SK-MEL-5 (cell line): ENCODE measurements at places on chromosomes 16 and 17.
A peak's percentile ranks its signal among the peaks of the same experiment; 100 is the strongest.

DNA sequence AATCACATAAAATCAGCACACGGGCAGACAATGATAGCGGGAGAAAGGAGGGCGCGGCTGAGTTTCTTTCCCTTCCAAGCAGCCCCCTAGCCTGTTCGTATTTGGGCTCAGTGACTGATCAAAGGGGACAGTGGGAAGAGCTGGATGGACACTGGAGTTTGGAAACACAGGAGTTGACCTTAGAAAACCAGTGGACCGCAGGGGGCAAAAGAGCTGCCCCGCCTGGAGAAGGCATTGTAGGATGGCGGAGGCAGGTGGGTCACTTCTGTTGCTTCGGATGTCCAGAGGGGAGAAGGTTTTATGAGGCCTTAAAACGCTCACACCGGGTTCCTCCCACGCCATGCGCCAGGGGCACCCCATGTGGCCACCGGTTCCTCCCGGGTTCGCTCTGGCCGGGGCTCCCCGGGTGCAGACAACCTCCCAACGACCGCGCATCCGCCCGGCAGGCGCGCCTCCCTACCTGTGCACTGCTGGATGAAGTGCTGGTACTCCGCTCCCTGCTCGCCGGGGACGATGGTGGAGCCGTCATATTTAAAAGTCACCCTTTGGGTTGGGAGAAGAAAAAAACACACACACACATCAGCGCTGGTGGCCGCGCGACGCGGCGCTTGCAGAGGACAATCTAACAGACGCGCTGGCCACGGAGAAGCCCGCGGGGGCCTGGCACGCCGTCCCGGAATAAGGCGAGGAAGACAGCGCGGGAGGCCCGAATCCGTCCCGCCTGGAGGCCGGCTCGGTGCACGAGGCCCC, 662 bp downstream of the COTL1 start:
- peak; percentile 10 for DNase-seq

- DNase-seq: no peak
Measured at GRCh38 chr16:31183432-31184428, 3.8 kb downstream of the FUS start.

GRCh38 chr16:20799599-20799998, 6.7 kb downstream of the ERI2 start:
- DNase-seq: peak; percentile 10

DNA sequence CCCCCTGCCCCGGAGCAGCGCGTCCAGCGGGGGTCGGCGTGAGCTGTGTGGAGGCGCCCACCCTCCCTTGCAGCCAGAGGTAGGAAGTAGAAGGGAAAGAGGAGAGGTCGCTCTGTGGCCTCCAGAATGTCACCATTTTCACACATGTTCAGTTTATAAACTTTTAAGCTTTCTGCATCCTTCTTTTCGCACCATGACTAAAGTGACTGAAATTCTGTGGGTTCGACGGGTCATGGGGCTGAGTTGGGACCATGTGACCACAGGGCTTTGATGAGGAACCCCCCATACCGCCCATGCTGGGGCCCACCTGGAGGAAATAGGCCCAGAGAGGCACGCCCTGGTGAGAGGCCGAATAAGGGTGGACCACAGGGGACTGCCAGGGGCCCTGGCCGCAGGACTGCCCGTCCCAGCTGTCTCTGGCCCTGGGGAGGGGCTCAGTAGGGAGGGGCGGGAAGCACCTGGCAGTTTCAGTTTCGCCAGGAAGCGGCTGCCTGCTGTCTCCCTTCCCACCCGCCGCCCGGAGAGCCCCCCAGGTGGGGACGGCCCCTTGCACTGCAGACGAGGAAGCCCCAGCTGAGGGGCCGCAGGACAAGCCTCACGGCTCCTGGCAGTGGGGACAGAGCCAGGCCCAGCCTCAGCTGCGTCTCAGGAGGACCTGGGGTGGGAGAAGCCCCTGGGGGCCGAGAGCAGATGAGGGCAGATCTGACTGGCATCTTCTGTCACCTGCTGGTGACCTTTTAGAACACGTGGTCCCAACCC, 9.0 kb downstream of the CBFA2T3 start:
- no peak for DNase-seq

GRCh38 chr17:48427598-48427997, 2.4 kb downstream of the SKAP1 start:
- DNase-seq: peak; percentile 74

DNA sequence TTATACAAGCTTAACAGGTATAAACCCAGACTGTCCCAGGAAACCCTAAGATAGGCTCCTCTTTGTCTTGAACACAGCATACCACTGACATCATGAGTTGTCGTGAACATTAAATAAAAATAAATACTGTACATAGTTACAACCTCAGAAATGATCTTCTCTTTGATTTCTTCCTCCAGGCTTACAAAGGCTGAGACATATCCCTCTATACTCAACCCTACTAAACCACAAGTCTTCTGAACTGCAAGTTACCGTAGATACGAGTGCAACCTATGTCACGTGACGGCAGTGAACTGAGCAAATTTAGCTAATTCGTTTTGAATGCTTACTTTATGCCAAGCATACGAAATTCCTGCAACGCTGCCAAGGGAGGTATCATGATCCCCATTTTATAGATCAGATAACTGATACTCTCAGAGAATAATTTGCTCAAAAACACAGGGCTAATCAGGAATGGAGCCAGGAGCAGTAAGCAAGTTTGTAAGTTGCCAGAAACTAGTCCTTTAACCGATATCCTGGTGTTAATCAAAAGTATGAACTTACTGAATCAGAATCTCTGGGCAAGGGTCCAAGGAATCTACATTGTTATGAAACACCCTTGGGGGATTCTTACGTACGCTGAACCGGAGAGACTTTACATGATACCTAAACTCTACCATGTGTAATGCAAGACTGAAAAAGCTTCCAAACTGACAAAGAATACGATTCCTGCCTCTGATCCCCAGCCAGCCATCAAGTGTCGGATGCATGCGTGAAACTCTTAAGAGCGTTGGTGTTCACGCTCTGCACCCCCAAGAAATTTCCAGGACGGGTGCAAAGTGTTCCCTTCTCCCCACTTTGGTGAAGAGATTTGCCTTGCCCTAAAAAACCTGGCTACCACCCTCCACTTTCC, 106.2 kb downstream of the XYLT1 start:
- DNase-seq: peak; percentile 64

- no peak for DNase-seq
Measured at GRCh38 chr17:82117139-82118090, 19.4 kb upstream of the FASN start.

- no peak for DNase-seq
Measured at GRCh38 chr16:75216127-75216526, 2.7 kb upstream of the CTRB1 start.
